Hindlimb muscle (tissue), 1 donor: ENCODE measurements at places on chromosomes 13 and 19. TPM values are rescaled to one million over a fixed set of nuclear protein-coding genes. Genes with fewer than 3 reads are reported as not detected.

GRCh38 chr19:50565984-50566903, 2.0 kb downstream of the LRRC4B start:
- no peak for DNase-seq

DNA sequence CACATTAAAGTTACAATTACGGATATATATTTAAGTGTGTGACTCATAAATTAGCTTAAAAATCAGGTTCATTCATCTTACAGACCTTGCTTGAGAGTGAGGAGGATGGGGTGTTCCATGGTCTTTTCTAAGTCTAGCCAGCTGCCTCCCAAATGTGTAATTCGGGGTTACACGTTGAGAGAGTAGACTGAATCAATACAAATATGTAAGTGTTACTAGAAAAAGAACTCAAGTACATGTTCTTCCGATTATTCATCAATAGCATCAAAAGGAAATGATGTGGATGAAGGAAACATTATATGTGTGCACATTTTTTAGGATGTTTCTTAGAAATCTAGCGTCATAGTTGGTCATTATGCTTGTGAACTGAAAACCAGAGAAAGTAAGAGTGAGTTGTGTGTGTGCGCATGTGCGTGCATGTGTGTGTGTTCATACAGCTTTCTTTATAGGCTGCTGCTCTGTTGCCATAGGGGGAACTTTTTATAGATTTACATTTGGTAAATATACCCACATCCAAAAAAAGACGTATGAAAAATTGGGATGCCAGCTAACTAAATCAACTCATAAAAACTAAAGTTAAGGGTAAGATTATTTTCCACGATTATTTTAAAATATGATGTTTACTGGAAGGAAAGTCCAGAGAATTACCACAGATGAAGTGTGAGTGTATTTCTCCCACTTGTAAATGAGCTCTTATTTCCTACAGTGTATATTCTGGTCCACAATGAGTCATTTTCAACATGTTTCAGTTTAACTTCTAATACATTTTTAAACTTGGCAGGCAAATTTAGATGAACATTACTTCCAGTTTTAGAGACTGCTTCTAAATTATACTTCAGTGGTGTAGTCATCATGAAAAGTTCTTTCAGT, 82.4 kb downstream of the PIBF1 start:
- peak; percentile 61 for DNase-seq

DNA sequence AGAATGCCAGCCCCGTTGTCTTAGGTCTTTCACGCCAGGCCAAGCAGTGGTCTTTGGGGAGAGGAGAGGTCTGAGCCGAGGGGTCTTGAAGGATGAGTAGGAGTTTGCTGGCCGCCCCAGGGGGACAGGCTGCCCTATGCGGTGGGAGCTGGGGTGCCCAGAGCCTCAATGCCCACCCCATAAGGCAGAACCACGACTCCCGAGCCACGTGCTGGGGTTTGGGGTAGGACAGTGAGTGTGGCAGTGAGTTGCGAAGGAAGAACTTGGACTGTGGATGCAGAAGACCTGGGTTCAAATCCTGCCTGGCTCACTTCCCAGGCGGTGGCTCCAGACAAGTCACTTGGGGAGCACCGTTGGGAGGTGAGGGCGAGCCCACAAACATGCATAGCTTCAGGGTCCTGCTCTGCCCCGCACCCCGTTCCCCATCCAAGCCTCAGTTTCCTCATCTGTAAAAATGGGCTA, 5.5 kb downstream of the RAB11B start:
- DNase-seq: no peak

DNA sequence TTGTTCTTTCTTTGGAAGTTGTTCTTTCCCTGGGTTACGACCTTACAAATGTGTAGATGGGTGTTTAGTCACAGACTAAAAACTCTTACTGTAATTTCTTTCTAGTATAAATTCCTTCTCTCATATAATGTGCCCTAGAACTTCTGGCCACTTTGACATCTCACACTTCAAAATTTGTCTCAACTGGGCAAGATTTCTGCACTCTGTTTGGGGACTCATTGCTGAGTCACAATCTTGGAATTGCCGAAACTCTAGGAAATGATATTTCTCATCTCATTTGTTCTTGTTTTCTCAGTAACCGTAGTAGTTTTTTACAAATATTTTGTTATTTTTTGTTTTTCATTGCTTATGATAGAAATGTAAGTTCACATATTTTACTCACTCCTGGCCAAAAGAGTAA, 2523.2 kb upstream of the PCDH20 start:
- no peak for DNase-seq

Gene SIGLEC8
- 0.10 TPM for polyA plus RNA-seq

- DNase-seq: no peak
Measured at GRCh38 chr13:60355056-60355455, 42.0 kb upstream of the TDRD3 start.
